ENCODE measurements at places on chromosomes 5 and 9. TPM values are rescaled to one million over a fixed set of nuclear protein-coding genes. Genes with fewer than 3 reads are reported as not detected.

PCDHGA2 gene
- total RNA-seq, result 2.6 TPM

LHX2 gene
- total RNA-seq, result not detected

OR4F3 gene
- total RNA-seq, result not detected

ANKRD33B gene
- 6.1 TPM for total RNA-seq

DNA sequence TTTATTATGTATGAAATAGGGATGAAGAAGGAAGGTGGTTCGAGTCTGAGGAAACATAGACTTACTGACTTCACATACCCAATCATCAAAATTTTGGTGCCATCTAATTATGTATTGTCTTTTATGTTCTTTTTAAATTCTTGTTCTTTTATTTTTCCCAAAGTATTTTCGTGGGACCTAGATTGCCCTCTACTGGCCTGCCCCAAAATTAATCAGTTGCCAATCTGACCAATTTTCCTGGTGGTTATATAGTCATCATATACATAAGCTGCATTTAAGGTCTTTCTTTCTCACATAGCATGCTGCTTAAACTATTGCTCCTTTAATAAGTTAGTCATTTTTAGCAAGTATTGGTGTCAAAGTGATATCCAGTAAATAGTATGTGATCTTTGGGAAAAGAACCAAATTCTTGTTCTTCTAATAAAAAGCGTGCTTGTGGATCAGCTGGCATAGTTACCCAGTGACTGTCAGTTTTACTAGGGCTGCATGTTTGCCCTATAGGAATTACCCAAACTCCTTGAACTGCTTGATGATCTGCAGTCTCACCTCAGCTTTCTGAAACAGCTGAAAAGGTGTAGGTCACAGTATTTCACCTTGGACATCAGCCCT, 223.5 kb downstream of the SH3GL2 start:
- no peak for DNase-seq

Data from glomerular endothelial cell (primary cell).